CD4-positive, alpha-beta T cell treated with Interleukin-21 for 1 hour (primary cell): ENCODE measurements at places on chromosomes 2 and 18.

DNA sequence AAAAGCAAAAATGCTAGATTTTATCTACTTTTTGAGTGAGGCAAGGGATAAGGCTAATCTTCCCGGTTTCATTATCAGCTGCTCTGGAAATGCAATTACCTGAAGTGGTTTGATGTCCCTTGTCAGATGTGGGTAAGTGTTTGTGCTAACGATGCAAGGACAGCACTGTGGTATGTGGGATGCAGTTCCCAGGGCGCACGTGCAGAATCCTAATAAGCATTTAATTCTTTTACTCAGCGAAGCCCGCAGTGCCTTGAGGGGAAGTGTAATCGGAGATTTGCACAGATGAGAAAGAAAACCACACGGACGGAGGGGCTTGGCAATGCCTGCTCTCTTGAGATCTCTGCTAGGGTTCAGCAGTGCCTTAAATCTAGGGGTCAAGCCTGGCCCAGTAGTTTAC, 108.5 kb upstream of the LYPD6 start:
- DNase-seq = no peak

DNA sequence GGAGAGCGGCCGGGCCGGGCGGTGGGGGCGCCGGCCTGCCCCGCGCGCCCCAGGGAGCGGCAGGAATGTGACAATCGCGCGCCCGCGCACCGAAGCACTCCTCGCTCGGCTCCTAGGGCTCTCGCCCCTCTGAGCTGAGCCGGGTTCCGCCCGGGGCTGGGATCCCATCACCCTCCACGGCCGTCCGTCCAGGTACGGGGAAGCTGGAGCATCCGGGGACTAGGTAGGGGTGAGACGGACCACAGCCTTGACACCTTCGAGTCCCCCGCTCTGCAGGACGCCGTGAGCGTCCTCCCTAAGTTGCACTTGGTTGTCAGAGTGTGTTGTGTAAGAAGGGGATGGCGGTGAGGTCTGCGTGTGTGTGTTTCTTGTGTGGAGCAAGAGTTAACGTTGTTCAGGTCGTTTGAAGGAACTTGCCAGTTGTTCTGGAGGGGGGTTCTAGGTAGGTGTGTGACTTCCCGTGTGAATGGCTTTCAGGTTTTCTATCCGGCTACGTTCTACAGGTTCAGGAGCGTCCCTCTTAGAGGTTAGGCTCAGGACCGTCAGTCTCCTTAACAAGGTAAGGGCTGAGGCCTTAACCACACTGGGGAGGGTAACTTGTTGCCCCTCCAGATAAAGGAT, 393 bp downstream of the IL1R1 start:
- no peak for DNase-seq

- no peak for DNase-seq
Observed at GRCh38 chr18:45801416-45802004, 24.0 kb upstream of the SIGLEC15 start.

DNA sequence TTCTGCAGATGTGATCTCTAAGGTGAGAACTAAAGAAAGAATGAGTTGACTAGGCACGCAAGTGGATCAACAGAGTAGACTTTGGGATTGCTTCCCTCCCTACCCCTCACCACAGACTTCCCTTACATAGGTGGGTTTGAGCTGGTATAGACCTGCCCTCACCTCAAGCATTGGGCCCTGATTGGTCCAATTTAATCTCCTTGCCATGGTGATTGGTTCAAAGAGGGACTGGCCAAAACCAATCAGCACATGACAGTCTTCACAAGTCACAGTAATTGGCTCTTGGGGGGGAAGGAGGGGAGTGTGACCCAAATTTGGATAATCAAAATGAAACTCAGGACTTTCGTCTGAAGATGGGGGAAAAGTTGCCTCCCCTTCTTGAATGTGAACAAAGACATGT, 36.6 kb upstream of the LNPK start:
- DNase-seq = no peak

DNA sequence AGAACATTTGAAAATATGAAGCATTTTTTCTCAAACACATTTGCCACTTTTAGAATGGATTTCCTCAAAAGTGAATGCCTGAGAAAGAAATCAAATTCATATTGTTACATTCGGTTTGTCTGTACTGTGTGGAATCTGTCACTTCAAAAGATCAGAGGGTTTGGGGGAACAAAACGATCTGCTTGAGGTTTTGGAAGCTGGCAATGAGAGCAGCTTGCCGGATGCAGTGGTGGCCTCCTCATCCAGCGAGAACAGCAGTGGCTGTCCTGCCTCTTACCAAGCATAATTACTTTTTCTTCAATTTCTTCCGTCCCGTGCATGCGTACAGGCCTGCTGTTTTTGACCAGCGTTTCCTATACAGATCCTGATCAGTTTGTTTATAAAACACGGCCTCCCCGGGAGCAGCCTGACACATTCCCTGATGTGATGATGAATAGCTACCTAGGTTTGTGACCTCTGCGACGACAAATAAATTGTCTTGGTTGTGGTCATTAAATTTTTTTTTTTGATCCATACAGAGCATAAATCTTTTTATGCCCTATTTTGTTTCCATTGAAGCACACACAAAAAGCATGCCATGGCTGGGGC, 45.2 kb downstream of the ITGA6 start:
- no peak for DNase-seq

- no peak for DNase-seq
Observed at GRCh38 chr2:44945676-44946371, 4.3 kb downstream of the SIX3 start.

DNA sequence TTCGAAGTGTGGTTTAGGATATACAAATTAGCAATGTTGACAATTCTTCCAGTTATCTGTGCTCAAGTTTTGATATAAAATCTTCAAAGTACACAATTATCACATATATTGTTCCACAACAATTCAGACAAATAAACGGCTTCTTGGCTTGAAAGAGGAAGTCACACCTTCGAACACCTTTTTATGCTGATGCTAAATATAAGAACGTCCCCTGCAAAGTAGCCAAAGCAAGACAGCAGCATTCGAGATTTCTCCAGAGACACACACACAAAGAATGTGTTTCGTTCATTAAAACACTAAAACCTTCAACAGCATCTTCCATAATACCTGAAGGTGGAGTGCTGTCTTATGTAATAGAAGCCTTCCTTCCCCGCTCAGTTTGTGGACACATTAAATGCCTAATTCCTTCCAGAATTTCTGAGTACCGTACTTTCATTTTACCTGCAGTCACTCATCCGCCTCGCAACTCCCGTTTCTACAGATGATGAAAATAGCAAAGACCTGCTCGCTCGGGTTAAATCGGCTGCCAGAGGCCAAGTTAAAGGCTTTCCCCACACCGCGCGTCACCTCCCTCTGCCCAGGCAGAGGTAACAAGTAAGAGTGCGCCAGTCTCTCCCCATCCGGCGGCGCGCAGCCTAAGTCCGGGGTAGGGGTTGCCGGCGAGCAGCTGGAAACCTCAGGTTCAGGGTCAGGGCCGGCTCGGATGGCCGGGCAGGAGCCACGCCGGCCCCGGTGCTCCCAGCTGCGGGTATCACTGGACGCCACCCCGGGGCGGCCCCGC, 847 bp downstream of the SERPINE2 start:
- peak; percentile 15 for DNase-seq

DNA sequence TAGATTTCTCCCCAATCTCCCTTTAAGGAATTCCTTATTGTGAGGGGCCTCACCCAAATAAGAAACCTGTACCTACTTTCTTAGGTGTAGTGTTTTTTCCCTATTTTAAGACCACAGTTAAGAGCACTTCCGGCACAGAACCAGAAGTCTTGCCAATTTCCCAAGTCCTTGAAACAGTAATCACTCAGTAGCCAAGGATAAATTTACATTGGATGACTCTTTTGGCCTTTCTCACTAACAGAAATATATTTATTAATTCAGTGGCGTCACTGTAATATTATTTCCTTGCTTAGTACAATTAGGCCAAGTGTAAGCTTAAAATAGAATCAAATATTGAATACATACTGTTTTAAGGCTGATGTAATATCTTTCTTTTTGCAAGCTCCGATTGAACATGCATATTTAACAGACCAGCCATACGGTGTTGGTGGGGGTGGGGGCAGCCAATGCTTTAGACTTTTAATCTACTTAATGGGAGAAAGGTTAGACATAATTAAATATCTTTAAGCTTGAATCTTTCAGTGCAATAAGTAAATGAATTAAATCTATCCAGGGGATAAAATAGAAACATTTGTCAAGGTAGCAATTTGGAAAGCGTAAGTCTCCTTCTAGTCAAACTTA, 50.8 kb upstream of the ITGA6 start:
- no peak for DNase-seq

DNA sequence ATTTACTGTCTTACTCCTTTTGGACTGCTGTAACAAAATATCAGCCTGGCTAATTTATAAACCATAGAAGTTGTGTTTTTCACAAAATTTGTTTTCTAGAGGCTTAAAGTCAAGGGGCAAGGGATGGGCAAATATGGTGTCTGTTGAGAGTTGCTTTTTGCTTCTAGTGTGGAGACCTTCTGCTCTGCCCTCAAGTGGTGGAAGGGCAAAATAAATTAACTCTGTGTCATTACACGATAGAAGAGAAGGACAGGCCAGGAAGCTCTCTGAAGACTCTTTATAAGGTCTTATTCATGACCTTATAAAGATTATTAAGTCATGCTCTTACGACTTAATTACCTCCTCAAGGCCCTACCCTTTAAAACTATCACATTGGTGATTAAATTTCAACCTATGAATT, 181.2 kb upstream of the LRATD1 start:
- DNase-seq = no peak

- no peak for DNase-seq
Observed at GRCh38 chr2:108579623-108580022, 45.4 kb downstream of the LIMS1 start.

- no peak for DNase-seq
Observed at GRCh38 chr2:31335921-31336585, 78.5 kb downstream of the XDH start.

DNA sequence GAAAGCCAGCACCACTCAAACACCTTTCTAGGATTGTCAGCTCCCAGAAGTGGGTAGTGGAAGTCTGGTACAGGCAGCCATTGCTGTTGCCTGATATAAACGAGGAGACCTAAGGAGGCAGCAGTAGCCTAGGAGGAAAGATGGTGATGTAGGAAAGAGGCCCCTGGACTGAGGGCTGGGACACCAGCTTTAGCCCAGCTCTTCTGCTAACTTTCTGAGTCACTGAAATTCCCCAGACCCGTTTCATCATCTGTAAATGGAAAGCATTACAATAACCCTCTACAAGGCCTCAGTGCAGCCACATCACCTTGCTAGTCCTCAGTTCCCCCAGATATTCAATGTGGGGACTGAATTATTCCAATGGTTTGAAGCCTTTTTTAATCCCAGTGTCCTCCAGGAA, 336.5 kb downstream of the TNS1 start:
- DNase-seq = no peak

GRCh38 chr2:66253066-66253465, 181.9 kb upstream of the MEIS1 start:
- no peak for DNase-seq
